ENCODE measurements at places on chromosomes 4 and X.

DNA sequence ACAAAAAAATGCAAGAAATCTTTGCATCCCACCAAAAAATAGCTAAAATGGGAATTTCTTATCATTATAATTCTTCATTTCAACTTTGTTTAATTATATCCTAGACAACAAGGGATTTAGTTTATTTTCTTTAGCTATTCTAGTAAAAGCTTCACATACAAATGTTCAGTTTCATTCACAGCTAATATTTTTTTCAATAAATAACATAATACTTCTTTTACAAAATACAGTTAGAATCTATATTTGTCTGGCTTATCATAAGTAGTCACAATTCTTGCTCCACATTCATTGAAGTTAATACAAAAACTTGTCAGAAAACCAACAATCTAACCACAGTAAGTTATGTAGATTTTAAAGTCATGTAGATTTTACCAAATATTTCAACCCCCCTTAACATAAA lies 414.4 kb downstream of the FAT4 start:
- DNase-seq: no peak

GRCh38 chrX:110417128-110417527 lies 58.5 kb downstream of the RTL9 start:
- no peak for DNase-seq

DNA sequence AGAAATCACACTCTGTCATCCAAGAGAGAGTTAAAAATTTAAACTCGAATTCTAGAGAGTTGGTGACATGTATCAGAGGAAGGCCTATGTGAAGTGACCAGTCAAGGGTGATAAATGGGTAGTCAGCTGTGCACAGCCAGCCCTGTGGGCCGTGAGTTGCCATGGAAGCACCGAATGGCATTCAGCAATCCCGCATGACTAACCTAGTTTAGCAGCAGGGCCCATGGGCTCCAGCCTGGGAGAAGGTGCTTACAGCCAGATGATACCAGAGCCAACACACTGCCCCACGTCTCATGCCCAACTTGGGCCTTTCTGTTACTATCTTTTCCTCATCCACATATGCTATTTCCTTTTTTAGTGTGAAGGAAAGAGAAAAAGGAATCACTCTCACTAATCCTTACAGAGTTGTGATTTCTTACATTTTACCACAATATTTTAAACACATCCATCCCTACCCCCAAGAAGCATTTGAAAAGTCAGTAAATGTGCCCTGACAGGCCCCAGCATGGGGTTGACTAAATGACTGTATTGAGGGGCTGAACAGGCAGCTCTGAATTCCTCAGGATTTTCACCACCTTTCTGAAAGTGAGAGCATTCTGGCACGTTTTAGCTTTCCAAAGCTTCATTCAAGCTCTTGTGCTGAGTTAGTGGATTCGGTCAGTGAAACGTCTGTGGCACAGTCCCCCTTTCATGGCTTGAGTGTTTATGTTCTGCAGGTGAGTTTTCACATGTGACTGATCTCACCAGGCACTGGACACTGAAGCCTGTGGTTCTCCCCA lies 104.2 kb downstream of the AFF1 start:
- no peak for DNase-seq

DNA sequence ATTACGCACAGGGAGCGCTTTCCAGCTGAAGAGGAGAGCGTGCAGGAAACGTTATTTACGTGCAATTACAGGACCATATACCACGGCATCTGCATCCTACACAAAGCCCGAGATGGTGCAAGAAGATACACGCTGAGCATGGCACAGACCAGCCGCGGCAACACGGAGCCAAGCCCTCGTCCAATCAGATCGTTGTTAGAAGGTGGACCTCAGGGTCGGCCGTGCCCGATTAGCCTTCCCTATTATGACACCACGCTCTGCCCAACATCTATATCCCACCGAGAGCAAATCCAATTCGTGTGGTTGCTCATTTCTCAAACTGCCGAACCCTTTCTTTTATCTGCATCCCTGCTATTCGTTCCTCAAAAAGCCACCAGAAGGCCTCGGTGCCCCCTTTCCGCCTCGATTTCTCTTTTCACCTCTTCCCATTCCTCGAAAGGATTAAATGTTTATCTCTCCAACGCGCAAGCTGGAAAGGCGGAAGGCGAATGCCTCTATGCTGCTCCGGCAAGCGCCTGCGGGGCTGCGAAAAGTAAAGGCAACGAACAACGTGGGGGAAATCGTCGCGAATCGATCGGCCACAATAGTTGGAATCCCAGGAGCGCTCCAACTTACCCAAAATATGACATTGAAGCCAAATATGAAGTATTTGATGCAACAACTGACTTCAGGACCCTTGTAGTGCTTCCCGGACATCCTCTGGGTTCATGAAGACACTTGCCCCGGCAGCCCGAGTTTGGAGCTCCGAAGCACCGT lies 702 bp downstream of the TSPAN5 start:
- DNase-seq: no peak

DNA sequence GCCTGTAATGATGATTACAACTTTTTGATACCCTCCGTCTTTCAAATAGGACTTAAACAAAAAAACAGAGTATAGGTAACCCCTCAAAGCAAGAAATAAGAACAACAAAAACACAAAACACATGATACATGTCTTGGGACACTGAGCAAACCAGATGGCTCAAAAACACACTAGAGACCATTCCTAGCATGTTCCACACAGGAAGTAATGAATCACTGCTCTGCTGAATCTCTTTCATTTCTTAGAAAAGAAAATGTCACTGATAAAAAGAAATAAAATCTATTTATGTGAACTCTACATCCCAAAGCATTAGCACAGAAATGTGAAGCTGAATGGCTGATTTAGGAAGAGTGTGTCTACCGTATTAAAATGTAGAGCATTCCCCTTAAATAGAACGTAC lies 134.5 kb upstream of the IL15 start:
- DNase-seq: no peak

GRCh38 chr4:62342346-62342745 lies 1142.2 kb downstream of the ADGRL3 start:
- DNase-seq: no peak

- no peak for DNase-seq
Measured at GRCh38 chrX:70480660-70481018, 36.0 kb downstream of the DLG3 start.

DNA sequence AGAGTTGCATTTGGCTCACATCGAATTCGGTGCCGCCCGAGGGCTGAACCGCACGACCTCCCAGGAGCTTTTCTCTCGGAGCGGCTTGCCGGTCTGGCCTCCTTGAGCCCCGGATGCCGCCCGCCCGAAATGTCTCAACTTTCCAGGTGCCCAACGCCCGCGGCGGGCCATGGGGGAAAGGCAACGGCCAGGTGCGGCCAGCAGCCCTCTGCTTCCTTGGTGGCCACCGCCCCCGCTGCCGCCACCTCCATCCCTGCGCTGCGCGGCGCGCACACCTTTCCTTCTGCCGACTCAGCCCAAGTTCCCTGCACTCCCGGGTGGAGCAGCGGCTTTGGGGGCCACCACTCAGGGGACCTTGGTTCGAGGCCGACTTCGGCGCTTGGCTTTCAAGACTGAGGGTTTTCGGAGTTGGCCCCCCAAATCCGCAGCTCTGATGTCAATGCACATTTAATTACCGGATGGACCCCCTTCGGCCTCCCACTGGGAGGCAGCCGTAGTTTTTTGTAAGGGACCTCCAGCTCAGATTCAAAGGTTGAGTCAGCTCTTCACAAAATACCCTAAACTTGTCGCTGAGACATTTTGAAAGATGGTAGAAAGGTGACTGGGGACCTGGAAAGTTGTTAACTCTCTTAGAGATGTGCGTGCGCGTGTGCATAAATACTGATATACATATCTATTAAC lies 1.1 kb downstream of the AFF2 start:
- no peak for DNase-seq
